Caki2 (cell line): ENCODE measurements at places on chromosomes 3 and 15. TPM values are rescaled to one million over a fixed set of nuclear protein-coding genes. Genes with fewer than 3 reads are reported as not detected.

DNA sequence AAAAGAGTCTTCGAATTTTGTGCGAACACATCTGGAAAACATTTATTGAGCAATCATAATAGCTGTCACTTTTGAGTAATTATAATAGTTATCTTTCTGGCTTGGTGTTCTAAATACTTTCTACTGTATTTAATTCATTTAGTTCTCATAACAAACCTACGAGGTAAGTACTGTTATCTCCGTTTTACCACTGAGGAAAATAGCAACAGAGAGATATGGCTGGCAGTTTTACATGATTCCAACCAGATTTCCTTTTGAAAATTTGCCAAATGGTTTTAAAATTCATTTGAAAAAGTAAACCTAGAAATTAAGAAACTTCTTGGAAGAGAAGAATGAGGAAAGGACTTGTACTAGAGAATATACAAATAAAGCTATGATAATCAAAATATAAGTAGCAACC is 37.3 kb upstream of the MGA start:
- no peak for DNase-seq

DNA sequence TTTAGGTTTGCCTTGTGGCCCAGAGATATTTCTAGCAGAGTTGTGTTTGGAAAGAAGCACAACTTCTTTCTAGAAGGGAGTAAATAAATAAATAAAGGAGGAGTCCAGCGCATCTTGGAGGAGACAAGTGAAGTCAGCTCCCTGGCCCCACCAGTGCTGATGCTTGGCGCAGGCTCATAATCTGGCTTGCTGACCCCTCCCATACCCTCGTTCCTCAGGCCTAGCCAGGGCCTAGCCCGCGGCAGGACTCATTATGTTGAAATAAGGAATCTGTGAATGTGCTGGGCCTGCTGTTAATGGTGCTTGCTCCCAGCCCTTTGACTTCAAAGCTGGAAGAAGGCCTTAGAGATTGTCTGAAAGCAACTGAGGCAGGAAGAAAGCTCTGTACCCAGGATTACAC is 3.1 kb downstream of the ZNF710 start:
- DNase-seq: no peak

DNA sequence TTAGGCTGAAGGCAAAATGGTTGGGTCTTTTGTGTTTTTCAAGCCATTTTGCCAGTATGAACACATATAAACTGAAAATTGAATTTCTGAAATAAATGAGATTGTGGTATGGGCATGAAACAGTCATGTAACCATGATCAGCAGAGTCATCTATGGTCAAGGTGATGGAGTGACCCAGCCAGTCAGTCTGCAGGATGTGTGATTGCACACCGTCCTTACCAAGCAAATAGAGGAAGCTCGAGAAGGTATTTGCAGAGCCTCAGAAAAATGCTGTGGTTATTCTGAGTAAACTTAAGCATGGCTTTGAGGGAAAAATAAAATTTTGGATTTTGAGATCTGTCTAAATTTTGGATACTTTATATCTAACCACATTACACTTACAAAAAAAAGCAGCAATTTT is 95.9 kb upstream of the RNF7 start:
- no peak for DNase-seq

DNA sequence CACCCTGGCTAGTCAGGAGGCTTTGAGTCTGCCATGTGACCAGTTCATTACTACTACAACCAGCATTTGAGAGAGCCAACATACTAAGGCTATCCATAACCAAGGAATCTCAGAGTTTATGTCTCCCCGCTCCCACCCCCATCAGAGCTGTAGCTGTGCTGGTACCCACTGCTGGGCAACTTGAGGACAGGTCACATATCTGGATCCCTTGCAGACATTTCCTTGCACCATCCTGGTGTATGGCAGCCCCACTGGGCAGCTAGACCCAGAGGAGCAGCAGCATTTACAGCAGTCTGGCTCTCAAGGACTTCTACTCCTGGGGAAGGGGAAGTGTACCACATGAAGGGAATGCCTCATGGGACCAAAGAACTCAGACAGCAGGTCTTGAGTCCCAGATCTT is 160.8 kb upstream of the ST8SIA2 start:
- DNase-seq: no peak

DNA sequence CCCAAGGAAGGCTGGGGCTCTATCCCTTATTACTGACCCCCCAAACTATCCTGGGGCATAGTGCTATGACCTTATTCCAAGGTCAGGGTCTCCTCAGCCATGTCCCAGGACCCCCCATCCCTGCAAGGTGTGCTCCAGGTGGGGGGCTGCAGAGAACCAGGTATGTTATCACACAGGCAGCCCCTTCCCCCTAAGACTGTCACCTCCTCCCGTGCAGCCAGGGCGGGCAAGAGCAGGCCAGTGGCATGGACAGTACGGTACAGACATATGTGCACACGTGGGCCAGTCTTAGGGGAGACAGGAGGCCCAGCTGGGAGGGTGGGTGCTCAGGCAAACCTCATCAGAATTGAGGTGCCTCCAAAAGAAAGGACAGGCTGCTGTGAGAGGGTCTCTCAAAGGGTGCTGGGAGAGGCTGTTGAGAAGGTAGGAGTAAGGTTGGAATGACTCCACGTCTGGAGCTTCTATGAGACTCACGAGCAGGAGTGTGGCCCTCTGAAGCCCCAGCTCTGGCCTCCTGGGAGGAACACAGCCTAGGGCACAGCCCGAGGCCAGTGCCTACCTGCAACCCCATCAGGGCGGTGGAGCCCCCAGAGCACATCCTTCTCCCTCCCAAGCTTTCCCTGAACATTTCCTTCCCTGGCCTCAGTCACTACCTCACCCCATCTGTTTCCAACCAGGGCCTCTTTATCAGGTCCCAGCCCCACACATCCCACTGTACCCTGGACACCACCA is 1.7 kb upstream of the COL7A1 start:
- no peak for DNase-seq

GRCh38 chr3:15385901-15386653 is 41.3 kb downstream of the METTL6 start:
- DNase-seq: no peak

GRCh38 chr15:31283043-31283442 is 43.6 kb upstream of the KLF13 start:
- DNase-seq: no peak

- DNase-seq: no peak
These were observed 9.0 kb downstream of the SSUH2 start for GRCh38 chr3:8635631-8636030.

GRCh38 chr3:69890084-69890483 is 109.4 kb upstream of the SAMMSON start:
- peak; percentile 49 for DNase-seq

DNA sequence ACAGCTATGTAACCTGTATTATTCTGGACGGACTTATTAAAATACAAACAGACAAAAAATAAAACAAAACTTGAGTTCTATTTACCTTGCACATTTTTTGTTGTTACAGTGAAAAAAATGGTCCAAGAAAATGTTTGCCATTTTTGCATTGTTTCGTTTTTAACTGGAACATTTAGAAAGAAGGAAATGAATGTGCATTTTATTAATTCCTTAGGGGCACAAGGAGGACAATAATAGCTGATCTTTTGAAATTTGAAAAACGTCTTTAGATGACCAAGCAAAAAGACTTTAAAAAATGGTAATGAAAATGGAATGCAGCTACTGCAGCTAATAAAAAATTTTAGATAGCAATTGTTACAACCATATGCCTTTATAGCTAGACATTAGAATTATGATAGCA is 17.1 kb downstream of the LMOD3 start:
- DNase-seq: no peak

GRCh38 chr3:138479438-138479863 is 45.0 kb downstream of the ESYT3 start:
- DNase-seq: peak; percentile 33

DNA sequence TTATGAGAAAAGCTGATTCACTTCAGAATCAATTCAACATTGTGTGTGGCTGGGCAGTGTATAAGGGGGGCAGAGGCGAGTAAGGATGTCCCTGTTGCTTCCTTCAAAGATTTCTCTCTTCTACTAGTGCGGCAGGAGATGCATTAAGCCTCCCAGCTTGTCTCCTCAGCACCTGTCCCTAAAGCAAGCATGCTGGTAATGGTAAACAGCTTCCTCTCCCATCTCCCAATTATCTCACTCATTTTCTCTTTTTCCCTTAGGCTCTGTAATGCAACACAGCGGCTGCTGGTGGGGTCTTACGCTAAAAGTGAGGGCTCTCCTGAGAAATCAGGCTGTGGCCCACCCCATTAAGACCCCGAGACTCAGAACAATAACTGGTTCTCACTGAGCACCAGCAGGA is 306.4 kb upstream of the ROPN1 start:
- DNase-seq: no peak

DNA sequence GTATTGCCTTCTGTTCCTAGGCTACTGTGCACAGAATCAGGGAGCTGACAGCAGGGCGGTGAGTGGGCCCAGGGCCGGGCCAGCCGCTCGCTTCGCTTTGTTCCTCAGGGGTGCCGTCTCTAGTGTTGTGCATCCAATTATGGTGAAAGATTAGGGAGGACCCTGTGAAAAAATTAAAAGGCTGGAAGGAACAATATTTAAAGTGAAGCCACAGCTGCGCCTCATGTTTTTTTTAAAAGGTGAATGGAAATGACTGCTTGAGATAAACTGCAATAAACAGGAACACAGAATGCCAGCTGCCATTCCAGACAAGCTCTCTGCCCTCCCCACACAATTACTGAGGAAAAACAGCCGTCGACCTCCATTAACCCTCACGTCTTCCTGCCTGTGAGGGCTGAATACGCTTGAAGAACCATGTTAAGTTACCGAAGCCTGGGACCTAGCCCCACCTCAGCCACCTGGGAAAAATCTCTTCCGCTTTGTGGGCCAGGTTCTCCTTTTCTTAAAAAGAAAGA is 132.0 kb upstream of the IL12A start:
- no peak for DNase-seq

DNA sequence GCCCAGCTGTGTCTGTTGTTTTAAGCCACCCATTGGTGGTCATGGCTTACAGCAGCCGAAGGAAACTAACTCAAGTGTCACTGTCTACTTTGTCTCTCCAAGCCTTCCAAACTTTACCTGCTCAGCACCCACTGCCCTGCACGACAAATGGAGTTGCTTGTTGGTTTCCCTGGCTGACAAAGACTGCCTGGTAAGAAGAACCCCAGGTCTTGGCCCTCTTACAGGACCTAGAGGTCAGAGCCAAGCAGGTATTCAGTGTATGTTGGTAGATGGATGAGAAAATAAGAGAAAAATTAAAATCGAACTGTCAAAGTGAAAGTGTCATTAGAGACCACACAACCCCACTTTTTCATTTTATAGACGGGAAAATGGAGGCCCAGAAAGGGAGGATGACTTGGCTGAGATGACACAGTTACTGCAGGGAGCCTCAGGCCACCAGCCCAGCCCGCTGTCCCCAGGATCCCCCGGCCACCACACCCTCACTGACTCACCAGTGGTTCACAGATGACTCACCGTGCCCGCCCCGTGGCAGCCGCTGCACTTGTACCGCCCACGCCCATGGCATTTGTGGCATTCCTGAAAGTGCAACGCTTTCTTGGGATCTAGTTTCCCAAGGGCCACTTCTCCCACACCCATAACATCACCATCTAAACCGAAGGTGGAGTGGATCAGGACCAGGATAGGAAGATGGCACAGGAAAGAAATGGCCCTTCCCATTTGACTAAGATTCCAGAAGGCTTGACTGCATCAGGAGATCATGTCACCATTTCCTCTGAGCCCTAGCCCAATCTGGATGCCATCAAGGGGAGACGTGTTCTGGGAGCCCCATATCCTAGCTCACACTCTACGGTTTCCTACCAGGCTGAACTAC is 15.2 kb downstream of the SSUH2 start:
- DNase-seq: peak; percentile 93

GRCh38 chr3:53229171-53229570 is 26.7 kb downstream of the TKT start:
- DNase-seq: no peak

- peak; percentile 60 for DNase-seq
These were observed 9.4 kb upstream of the MESP1 start for GRCh38 chr15:89760303-89761008.

GRCh38 chr3:5498981-5499380 is 311.5 kb downstream of the EDEM1 start:
- no peak for DNase-seq

GRCh38 chr15:25886498-25887140 is 23.5 kb upstream of the ATP10A start:
- no peak for DNase-seq

DNA sequence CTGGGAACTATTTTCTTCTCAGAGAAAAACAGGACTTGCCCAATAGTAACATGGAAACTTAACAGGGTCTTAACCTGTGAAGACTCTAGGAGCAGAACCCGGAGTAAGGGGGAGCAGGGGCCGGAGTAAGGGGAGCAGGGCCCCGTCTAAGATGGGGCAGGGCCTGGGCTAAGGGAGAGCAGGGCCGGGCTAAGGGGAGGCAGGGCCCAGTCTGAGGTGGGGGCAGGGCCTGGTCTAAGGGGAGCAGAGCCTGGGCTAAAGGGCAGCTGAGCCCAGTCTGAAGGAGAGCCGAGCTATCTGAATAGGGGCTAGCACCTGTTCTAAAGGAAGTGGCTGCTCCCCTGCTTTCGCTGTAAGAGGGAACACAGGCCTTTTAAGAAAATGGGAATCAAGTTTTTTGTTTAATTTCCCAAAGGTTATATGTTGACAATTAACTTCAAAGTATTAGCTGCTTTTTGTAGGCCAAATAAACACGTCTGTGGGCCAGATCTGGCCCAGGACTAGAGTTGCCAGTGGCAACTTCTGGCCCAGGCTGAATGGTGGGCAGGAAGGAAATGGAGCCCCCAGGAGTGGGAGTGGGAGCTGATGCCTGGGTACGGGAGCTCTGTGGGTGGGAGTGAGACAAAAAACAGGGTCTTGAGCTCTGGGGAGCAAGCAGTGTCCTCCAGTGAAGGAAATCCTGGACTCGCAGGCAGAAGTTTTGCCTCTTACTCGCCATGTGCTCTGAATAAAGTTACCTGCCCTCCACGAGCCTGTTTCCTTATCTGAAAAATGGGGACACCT is 32.5 kb downstream of the CSPG4 start:
- no peak for DNase-seq

Gene DAZL
- not detected in 2 replicates for total RNA-seq

Gene SRGAP3
- total RNA-seq: 1.8 and 7.6 TPM in 2 replicates

Gene ITPKA
- total RNA-seq: 6.7 and 30.3 TPM in 2 replicates

Gene ZBBX
- 12.2 TPM in 1 of 2 replicates, not detected in the other for total RNA-seq

Gene SERPINI2
- total RNA-seq: 1.8 TPM in 1 of 2 replicates, not detected in the other

Gene CIDEC
- total RNA-seq: not detected in 2 replicates

Gene TM2D3
- total RNA-seq: 13.3 and 25.7 TPM in 2 replicates

Gene PLA2G4E
- total RNA-seq: not detected in 2 replicates

Gene WDR93
- 0.93 and 1.5 TPM in 2 replicates for total RNA-seq

Gene FANCI
- 27.0 and 35.7 TPM in 2 replicates for total RNA-seq

Gene ALDH1L1
- total RNA-seq: 2.6 and 5.9 TPM in 2 replicates

Gene SPRED1
- total RNA-seq: 8.5 and 11.2 TPM in 2 replicates

Gene KY
- not detected in 2 replicates for total RNA-seq

Gene REC114
- not detected in 2 replicates for total RNA-seq

Gene TMEM266
- total RNA-seq: 0.47 TPM in 1 of 2 replicates, not detected in the other

Gene ANKRD28
- 41.5 and 57.5 TPM in 2 replicates for total RNA-seq

Gene NR2E3
- not detected in 2 replicates for total RNA-seq
